Vagina (tissue), 2 donors: ENCODE measurements at places on chromosomes 4 and X.

DNA sequence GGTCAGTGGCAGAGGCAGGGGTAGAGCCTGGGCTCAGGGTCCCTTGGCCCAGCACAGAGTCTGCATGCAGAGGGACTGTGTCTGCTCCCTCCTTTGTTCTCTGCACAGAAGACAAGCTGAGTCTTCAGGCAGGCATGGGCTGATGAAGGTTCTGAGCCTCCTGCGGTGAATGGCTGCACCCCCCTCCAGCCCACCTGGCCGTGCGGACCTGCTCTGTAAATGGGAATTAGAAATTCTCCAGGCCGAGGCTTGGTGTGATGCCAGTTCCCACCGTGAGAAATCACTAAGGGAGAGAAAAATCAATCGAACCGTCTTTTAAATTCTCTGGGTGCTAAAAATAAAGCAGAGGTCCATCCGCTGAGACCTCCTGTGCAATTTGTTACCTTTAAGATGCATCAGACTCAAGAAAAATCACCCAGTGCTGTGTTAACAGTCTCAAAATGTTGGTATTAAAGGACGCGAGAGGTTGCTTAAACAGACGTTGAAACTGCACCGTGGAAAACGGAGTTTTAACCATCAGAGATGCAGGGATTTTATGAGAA lies 96.0 kb downstream of the WFS1 start:
- no peak for DNase-seq

GRCh38 chrX:114580336-114580735 lies 3.5 kb upstream of the HTR2C start:
- no peak for DNase-seq

GRCh38 chrX:9724711-9725110 lies 40.9 kb downstream of the GPR143 start:
- no peak for DNase-seq

- no peak for DNase-seq
Observed at GRCh38 chr4:6534618-6535328, 40.2 kb upstream of the MAN2B2 start.

GRCh38 chrX:68462653-68463052 lies 29.4 kb upstream of the OPHN1 start:
- DNase-seq = no peak

- no peak for DNase-seq
Observed at GRCh38 chrX:123990169-123990568, 28.7 kb downstream of the STAG2 start.

DNA sequence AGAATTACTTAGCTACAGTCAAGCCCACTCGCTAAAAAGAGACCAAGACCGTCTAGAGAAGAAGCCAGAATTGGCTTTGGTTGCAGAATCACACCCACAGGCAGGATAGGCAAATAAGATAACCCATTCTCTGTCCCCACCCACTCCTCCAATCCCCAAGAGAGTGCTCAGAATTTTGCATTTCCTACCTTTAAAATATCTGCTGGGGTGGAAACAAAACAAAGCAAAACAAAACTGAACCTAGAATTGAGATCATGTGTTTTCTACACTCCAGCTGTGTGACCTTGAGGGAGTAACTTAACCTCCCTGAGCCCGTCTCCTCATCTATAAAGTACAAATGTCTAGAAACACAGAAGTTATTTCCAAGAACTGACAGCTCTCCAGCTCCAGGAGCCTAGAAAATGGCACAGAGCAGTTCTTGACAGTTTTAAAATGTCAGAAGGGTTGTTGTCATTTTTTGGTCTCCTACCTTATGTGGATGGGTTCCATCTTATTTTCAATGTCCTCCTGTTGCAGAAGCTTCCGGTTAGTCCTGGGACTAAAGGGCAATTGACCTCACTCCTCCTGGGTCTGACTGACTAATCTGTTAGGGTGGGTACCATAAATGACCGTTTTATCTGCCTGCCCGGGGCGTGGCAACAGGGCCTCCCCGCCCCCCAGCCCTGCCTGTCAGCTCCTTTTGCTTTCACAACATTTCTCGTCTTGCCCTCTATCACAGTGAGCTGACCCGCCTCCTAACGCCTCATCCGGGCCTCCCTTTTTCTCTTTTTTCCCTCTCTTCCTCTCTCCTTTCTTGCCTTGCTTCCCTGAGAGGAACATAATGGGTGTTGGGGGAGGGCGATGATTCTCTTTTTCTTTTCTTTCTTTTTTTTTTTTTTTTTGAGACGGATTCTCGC lies 114.0 kb downstream of the RBM47 start:
- no peak for DNase-seq

DNA sequence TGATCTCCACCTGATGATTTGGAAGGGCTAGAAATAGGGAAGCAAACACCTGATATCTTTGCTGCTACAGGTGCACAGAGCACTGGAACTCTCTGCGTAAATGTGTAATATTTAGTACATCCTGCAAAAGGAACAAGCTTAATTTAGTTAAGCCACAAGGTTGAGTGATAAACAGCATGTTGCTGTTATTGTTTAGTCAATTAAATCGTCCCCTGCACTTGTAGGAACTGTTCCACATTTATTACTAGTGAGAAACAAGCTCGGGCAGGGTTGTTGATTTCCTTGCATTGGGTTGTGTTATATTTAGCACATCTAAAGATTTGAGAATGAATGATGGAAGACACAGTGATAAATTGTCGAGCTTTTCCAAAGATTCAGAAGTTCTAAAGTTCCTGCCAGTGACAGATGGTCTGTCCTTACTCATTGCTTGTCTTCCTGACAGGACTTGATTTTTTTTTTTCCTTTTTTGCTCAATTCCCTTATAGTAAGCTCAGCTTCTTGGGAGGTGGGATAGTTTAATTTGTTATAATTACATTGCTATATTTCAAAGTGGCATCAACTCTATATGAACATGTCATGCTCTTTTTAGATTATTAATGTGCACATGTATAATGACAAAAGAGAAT lies 627.0 kb upstream of the ATOH1 start:
- no peak for DNase-seq

- no peak for DNase-seq
Observed at GRCh38 chr4:1658146-1658545, 26.0 kb downstream of the FAM53A start.

- no peak for DNase-seq
Observed at GRCh38 chr4:2166253-2166652, 75.7 kb downstream of the HAUS3 start.

GRCh38 chr4:20543131-20543530 lies 157.1 kb upstream of the PACRGL start:
- no peak for DNase-seq

DNA sequence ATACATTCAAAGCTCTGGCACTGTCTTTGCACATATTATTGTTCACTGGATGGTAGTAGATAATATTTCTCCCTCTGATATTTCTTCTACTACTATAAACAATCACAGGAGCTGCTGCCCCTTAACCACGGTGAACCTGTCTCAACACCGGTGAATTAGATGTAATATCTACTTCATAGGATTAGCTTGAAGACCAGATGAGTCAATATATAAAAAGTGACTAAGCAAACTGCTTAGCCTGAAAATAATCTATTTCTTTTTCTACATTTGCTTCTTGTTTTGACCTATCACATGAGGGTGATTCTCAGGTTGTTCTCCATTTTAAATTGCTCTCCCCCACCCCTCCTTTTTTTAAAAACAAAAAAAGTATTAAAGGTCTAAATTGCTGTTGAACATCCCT lies 645.5 kb downstream of the ANKRD50 start:
- DNase-seq = no peak

DNA sequence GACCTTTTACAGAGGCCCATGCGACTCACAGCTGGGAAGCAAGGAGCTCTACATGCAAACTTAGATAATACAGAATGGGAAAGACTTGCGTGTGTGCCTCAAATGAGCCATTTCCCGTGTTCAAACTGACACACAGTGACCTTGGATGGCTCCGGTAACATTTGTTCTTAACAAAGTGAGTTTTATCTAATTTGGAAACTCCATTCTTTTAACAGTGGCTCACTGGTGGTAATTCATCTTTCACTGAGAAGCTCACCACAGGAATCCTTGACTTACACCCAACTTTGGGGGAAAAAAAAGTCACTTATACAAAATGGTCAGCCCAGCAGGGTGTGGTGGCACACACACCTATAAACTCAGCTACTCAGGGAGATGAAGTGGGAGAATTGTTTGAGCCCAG lies 190.6 kb downstream of the LDB2 start:
- no peak for DNase-seq

- DNase-seq = no peak
Observed at GRCh38 chr4:7003176-7003878, 39.8 kb upstream of the TADA2B start.

DNA sequence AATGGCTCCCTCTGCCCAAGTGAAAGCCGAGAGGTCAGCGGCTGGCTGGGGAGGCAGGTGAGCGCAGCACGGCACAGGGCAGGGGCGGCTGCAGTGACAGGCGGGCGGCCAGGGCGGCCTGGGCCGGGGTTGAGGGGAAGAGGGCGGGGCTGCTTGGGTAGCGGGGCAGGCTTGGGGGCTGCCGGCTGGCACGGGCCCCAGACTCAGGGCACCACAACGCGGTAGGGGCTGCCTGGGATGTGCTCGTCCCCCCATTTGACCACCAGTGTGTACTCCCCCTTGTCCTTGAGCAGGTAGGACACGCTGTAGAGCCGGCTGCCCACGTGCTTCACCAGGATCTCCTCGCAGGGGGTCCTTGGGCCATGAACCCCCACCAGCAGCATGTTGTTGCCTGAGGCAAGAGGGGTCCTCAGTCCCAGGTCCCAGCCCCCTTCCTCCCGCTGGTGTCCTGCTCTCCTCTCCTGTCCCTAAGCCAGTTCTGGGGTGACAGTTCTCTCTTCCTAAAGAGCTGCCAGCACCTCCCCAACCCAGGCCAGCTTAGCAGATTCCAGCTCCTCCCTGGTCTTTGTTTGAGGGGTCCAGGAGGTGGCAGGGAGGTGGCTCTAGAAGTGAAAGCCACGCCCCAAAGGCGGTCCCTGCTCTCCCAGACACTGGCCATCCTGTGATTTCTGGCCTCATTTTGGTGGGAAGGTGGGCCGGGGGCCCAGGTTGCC lies 25.6 kb downstream of the FLNA start:
- no peak for DNase-seq

DNA sequence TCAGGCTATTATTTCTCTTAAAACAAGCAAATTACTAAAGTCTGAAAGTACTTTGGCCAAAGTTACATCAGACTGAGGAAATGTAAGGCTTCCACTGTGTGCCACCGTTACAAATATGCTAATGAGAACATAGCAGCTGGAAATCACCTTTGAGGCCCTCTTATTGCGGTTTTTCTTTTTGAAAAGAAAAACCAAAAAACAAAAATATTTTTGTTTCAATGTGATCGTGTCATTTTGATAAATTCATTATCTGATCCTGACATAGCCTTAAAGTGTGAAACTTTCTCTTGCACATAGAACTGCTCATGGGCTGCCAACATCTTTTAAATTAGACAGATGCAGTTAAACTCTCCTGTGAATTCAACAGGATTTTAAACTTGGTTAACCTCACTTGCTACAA lies 2.8 kb upstream of the TIFA start:
- DNase-seq = no peak

DNA sequence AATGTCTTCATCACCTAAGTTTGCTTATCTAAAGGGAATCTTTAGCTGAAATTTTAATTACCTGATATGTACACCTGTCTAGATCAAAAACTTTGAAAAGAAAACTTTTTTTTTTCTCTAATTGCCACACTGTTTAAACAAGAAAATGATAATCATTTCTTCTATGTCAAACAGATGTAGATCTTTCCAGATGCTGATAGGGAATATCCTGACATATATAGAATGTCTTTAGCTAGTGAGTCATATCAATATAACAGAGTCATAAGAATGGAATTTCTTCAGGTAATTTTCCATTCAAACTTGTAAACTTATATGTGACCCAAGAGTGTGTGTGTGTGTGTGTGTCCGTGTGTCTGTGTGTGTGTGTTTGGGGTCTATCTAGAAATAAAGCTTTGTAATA lies 271.9 kb downstream of the GPM6A start:
- no peak for DNase-seq

DNA sequence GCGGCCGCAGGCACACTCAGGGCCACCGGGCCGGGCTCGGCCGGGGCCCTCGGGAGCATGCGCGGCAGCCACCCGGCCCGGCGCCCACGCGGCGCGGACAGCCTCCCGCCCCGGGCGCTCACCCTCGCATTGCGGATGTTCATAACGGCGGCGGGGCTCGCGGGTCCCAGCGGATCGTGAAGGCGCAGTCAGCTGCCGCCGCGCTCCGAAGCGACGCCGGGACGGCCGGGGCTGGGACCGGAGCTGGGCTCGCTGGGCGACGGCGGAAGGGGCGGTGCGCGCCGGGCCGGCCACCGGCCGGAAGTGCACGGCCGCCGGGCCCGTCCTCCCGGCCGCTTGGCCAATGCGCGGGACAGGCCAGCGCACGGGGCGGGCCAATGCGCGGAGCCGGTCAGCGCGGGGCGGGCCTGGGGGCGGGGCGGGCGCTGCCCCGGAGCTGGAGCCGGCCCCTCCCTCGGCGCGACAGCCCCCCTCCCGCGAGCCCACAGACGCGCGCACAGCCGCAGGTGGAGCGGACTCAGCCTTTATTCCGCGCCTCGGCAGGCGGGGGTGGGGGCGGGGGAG lies at the start of gene NAA10:
Gene NAA10, minus strand, starts transcription at position 276 of the 564 bp plus-strand sequence. Its CDS starts 133 bp downstream, at position 143.
- no peak for DNase-seq

DNA sequence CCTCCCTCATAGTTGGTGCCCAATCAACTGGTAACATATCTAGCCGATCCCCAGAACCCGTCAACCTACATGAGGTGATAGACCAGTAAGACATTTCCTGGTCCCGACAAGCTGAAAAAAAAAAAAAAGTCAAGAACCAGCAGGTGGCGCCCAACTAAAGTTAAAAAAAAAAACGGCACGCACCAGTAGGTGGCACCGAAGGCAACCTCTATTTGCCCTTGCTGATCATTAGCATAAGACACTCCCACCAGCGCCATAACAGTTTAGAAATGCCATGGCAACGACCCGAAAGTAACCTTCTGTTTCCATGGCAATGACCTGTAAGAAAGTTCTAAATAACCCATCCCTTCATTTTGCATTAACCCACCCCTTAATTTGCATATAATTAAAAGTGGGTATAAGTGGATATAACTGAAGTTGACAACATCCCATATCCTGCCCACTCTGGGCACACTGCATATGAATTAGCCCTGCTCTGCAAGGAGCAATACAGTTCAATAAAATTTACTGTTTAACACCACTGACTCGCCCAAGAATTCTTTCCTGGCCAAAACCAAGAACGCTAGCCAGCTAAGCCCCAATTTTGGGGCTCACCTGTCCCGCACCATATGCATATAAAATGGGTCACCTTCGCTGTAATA lies 83.9 kb upstream of the SPANXB1 start:
- no peak for DNase-seq

DNA sequence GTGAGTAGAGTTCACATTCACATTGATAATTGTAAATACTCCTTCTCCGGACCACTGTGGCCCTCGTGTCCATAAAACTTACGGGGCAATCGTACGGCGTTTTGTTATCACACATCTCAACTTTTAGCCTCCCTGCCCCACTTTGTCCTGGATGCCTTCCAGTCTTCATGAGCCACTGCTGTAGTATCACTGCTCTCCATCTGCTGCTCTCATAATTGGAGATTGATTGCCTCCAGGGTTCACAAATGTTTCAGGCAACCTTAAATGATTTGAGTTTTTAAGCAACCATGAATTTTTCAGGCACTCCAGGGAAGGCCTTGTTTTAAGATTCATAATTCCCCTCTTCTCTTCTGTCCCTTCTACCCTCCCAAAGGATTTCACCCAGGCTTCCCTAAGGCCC lies 28.4 kb downstream of the ALPK1 start:
- DNase-seq = no peak

GRCh38 chr4:16582526-16582925 lies 315.9 kb downstream of the LDB2 start:
- DNase-seq = no peak
